ENCODE measurements at places on chromosomes 3 and 15.

DNA sequence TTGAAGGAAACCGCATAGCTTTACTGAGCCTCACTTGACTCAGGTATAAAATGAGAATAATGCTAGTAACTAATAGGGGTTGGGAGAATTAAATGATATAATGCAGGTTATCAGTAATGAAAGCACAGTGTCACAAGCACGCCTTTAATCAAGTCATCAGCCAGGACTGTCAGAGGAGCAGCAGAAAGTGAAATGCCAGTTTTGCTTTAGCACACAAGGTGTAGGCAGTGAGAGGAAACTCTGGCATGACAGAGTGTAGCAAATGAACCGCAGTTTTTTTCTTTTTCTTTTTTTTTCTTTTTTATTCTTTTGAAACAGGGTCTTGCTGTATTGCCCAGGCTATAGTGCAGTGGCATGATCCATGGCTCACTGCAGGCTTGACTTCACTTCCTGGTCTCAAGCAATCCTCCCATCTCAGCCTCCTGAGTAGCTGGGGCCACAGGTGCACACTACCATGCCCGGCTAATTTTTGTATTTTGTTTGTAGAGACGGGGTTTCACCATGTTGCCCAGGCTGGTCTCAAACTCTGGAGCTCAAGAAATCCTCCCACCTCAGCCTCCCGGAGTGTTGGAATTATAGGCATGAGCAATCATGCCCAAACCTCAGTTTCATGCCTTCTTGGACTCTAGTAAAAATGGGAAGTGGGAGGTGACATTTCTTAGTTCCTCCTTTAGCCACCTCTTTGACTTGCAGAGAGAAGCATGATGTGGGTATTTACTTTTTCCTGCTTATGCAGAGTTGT lies 9.7 kb upstream of the SCAANT1 start:
- no peak for DNase-seq

DNA sequence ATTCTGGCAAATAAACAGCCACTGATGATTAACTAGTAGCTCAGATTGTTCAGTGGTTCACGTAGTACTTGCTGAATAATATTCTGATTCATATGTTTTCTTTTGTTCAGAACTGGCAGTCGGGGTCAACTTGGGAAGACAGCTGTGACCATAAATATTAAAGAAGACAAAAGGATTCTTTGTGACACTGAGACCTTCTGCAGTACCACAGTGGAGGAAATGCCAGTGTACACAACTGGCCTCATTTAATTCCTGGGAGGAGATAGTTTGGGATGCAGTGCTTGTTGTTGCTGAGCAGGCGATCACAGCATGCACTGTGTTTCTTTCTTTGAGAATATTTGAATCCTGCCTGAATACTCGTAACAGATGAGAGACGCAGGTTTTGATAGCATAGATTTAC lies 26.7 kb upstream of the MCF2L2 start:
- no peak for DNase-seq

DNA sequence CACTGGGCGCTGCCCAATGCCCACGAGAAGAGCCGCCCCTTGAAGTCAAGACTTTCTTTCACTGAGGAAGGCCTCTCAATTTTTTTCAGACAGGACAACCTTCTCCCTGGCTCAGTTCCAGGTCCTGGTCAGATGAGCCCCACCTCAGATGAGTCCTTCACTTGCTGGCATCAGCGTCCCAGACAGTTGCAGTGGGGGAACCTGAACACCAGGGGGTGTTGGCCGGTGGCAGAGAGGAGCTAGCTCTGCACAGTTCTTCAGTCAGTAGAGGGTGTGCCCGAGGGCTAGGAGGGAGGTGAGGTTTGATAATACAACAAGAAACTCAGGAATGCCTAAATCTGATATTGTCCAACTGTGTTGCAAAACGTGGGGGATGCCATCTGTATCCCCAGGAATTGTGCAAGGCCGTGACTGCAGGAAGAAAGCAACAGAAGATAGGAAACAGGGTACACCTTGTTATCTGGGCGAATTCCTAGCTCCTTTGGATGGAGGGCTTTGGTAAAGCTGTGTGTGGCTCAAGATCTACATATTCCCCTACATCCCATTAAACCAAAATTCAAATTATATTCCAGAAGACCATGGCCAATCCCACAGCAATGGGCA lies 34.3 kb downstream of the CCR3 start:
- DNase-seq, result peak; percentile 81

DNA sequence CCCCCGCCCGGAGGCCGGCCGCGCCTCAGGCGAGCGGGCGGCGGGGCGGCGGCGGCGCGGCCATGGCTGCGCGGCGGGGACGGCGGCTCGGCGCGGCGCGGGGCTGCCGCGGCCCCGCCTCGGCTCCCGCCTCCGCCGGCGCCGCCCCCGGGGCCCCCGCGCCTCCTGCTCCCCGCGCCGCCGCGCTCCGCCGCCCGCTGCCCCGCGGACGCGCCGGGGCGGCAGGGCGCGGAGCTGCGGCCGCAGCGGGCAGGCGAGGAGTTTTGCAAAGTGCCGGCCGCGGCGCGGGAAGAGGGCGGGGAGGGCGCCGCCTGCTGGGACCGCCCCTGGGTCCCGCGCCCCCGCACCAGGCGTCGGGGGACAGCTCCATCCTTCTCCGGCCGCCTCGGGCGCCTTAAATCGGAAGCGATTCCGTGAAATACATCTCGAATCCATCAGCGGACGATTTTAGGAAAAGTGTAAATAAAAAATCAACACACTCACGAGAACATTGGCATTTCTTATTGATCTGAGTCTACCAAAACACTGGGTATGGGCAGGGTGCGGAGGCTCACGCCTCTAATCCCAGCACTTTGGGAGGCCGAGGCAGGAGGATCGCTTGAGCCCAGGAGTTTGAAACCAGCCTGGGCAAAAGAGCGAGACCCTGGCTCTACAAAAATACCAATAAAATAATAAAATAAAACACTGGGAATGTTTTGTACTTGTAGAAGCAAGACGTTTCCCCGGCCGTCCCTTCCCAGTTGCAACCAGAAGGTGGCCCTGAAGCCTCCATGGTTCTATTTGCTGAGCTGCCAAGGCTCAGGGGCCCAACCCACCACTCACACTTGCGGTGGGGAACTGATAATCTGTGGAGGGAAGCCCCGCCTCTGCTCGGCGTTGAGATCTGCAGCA lies 136.9 kb downstream of the NUP210 start:
- no peak for DNase-seq

- no peak for DNase-seq
Measured at GRCh38 chr3:81295906-81296577, 465.4 kb downstream of the GBE1 start.

DNA sequence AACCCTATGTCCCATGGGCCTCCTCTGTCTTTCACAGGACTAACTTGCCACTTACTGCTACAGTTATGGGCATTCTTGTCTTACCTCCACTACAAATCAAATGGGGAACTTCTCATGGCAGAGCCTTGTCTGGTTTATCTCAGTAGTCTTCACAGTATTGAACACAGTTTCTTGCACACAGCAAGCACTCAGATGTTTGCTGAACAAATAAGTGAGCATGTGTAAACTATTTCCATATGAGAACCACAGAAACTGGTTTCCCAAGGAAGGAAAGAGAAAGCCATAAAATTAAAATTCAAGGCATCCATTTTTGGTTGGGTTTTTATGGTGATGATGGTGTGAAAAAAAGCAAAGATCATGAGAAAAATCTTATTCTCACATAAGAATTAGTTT lies 189.2 kb downstream of the MEX3B start:
- DNase-seq, result no peak

GRCh38 chr3:184884359-184885017 lies 72.5 kb downstream of the VPS8 start:
- DNase-seq, result no peak

- peak; percentile 34 for DNase-seq
Measured at GRCh38 chr15:89406218-89406939, 71.8 kb upstream of the POLG start.

DNA sequence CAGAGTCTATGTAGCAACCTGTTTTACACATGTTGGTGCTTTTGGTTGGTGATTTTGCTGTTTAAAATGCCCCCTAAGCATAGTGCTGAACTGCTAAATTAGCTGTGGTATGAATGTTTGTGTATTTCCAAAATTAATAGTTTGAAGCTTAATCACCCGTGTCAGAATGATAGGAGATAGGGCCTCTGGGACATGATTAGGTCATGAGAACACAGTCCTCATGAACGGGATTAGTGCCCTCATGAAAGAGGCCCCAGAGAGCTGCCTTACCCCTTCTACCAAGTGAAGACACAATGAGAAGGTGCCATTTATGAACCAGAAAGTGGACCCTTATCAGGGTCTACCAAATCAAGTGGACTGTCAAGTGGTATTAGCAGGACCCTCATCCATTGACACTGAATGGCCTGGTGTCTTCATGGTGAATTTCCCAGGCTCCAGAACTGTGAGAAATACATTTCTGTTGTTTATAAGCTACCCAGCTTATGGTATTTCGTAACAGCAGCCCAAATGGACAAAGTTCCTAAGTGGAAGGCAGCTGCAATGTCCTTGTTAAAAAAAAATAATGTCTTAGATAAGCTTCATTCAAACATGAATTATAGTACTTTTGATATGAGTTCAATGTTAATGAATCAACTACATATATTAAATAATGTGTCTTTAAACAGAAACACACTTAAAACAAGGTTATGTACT lies 37.7 kb upstream of the FRMD4B start:
- no peak for DNase-seq

GRCh38 chr3:150480877-150481276 lies 65.4 kb downstream of the SERP1 start:
- DNase-seq, result no peak

GRCh38 chr3:117507958-117508357 lies 798.4 kb downstream of the TUSC7 start:
- DNase-seq, result no peak

- DNase-seq, result no peak
Measured at GRCh38 chr3:129412542-129413198, 15.8 kb downstream of the EFCAB12 start.

- DNase-seq, result no peak
Measured at GRCh38 chr3:167653760-167654159, at the start of gene WDR49. Gene WDR49 (minus strand): TSS chr3:167653942. CDS start chr3:167653425, 517 bp downstream.

DNA sequence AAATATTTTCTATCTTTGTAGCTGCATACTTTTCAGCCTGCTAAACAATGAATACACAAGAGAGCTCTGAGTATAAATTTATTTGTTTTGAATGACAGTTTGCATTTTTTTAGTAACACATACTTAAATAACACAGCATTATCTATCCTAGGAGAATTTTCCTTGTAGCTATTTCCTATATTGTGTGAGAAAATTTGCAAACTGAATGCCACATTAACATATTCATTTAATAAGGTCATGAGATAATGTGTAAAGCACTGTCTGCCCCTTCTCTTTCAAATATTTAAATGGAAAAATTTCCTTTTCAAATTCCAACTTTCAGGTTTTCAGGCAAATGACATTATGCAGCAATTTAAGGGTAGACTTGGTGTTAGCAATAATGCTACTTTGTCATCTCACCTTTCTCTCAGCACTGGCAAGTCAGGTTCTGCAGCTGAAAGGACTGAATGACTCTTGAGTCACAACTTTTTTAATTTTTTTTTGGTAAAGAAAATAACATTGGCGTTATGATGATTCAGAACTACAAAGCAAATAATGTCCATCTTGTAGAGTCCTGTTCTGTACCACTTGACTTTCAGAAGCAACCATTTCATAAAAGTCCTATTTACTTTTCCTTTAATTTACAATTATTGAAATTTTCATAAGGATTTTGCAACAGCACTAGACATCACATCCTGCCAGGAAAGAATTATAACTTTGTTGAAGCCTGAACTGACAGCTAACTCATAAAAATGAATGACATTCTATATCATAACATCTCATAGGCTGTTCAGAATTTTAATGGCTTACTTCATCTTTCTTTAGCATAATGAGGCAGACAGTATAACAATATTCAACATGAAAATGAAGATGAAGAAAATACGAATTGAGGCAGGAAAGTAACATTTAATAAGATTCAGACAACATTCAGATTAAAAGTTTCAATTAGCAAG lies 681.6 kb upstream of the SEMA6D start:
- DNase-seq, result no peak

DNA sequence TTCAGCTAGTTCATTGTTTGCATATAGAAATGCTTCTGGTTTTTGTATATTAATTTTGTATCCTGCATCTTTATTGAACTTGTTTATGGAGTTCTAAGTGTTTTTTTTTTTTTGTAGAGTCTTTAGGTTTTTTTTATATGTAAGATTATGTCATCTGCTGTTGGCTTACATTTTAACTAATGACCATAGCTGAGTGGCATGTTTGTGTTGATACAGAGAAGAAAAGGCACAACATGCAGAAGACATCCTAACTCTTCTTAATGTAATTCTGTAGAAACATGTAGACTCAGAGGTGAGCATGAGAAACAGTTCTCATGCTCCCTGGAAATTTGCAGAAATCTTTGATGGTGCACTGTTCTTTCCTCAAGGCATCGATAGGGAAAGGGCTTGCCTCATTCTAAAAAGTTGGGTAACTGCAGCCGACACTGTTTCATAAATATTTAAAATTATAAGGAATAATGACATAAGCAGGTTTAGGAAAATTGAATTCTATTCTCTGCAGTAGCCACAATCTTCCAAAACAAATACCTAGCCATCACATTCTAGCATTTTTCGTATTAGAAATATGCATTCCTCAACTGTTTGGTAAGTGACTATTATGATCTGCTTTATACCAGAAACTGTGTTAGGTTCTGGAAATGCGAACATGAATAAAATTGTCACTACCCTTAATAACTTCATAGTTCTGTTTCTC lies 499.6 kb upstream of the KCNMB2 start:
- no peak for DNase-seq

- no peak for DNase-seq
Measured at GRCh38 chr3:109413049-109413448, 75.7 kb upstream of the DPPA4 start.

Data from natural killer cell treated with Interleukin-12 subunit alpha and Interleukin-12 subunit beta and Interleukin-15 and Interleukin-18, amount 100 ng/mL, for 72 hours (primary cell).